ENCODE measurements at places on chromosomes 11 and 22.

DNA sequence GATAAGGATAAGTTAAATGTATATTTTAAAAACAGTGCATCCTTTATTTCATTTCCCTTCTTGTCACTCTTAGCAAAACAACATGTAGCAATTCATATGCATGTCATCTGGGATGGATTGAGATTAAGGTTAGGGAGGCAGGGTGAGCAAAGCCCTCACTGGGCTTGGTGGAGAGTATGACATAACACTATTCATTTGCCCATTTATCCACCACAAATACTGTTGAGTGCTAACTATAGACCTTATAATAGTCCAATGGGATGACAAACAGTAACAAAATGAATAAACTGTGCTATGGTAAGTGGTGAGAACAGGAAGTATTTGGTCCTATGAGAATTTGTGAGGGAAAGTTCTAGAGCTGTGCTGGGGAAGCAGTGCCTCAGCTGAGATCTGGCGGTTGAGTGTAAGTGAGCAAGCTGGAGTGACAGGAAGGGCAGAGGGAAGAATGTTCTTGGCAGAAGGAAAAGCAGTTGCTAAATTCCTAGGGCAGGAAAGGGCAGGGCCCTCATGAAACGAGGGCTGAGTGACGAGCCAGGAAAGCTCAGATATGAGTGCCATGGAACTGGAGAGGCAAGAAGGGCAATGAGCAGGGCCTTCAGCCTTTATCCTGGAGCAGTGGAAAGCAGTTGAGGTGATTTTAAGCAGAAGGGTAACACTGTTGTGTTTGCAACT lies 6.7 kb downstream of the HSD17B12 start:
- no peak for DNase-seq

GRCh38 chr22:41619979-41620588 lies 759 bp downstream of the DESI1 start:
- DNase-seq: no peak

- no peak for DNase-seq
These were observed 11.9 kb upstream of the WT1 start for GRCh38 chr11:32447252-32447651.

DNA sequence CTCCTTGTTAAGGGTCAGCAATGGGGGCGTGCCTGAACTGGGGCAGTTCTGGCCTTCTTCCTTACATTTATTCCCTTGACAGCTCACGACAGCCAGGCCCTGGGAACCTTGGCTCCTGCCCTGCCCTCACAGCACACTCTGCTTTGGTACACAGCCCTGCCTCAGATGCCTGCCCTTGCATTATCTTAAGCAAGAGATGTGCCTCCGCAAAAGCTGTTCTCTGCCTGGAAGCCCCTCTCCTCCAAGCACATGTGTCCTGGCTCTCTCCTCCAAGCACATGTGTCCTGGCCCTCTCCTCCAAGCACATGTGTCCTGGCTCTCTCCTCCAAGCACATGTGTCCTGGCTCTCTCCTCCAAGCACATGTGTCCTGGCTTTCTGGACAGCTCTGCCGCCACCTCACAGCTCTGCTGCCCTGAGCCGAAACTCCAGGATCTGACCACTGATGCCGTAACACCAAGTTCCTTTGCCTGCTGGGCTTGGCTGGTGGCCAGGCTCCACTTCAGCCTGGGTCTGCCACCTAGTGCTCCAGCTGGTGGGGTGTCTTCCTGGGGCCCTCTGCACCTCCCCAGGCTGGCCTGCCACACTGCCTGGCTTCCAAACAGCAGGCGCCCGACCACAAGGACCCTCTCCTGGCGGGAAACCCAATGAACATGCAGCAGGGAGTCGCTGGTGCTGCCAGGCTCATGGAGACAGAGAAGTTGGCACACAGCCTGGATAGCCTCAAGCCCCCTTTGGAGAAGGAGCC lies 53.0 kb downstream of the SCUBE1 start:
- DNase-seq: no peak

DNA sequence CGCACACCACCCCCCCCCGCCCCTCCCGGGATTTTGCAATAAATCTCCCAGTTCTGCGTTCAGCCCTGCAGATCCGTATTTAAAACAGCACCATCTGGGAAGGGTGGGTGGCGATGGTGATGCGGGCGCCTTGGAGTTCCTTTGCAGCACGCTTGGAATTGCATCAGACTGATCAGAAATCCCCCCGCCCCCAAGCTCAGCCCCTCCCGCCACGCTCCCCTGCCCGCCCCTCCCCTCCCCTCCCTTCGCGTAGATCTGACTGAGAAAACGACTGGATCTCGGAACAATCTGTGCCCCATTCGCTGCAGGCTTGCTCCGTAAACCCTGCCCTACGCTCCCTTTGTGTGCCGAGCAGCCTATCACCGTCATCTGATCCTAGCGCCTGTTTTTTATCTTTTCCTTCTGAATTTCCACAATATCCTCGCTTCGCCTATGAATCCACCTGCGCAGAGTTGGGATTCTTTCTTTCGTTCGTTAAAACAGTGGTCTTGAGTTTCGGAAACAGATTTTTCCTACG lies 18.1 kb upstream of the BDNF start:
- DNase-seq: no peak

- DNase-seq: no peak
These were observed 64.6 kb downstream of the ARHGEF12 start for GRCh38 chr11:120400564-120401364.

DNA sequence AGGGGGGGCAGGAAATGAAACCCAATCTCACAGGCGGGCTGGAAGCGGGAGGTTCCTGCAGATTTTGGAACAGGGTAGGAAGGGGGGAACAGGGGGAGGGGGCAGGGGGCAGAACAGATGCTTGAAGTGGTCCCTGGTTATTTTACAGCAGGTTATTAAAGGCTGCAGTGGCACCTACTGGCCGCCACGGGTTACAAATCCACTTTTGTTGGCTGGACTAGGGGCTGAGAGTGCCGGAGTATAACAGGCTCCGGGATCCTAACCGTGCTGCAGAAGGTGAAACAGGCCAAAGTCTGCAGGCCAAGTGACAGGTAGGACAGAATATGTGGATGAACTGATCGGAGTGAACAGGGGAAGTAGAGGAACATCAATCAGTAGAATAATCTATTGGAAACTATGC lies 2.5 kb downstream of the ROBO3 start:
- DNase-seq: no peak

GRCh38 chr11:93487032-93487483 lies 56.1 kb downstream of the SMCO4 start:
- DNase-seq: no peak

DNA sequence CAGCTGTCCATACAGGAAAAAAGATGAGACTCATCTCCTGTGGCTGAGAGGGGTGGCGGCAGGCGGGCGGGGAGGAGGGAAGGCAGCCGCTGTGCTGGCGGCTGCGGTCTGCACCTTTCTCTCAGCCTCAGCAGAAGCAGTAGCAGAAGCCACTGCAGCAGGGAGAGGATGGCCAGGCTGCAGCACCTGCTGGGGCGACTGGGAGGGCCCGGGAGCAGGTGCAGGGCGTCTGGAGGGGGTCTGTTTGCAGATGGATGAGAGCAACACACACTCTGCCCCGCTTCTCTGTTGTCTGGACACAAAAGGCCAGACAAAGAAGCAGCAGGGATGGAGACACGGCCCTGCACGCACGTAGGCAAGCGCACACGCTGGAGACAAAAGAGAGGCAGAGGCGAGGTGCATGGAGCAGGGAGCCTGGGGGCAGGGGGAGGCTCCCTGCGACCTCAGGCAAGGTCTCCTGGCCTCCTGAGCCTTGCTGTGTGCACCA lies 9.3 kb upstream of the MIAT start:
- DNase-seq: no peak

DNA sequence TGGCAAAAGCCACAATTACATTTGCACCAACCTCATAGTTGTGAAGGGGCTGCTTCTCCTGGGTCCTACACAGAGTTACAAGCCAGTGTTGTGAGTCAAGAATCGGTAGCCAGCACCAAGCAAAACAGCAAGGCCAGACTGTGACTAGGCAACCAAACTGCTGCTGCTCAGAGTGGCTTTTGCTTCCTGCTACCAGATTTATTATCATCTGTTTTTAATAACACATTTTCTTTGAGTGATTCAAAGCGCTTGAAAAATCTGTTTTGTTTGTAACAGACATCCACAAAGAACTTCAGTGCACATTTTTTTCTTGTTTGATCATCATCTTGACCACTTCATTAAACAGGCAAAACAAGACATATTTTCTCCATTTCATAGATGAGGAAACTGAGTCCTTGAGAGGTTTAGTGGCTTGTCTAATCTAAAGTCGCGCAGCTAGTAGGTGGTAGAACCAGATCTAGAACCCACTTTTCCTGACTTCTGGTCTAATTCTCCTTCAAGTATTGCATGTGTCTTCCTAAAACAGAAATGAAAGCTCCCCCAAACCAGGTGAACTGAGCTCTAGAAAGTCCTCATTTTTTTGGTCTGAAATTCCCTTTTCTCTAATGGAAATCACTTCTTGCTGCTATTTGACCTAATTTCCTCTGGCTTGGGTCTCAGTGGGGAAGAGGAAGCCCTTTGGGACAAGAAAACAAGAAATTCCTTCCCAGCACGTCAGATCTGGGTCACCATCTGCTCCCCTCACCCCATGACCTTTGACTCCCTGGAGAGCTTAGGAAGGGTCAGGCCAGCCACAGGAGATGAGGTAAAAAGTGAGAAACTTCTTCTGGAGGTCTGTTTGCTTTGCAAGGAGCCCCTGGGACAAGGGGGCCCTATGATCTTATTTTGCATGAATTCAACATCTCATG lies 39.9 kb downstream of the CWC15 start:
- DNase-seq: no peak

- no peak for DNase-seq
These were observed 3.8 kb upstream of the TBRG1 start for GRCh38 chr11:124618863-124619262.

- no peak for DNase-seq
These were observed 83.7 kb downstream of the MAML2 start for GRCh38 chr11:96259134-96259830.

GRCh38 chr11:43830928-43831440 lies 49.6 kb upstream of the ALKBH3 start:
- DNase-seq: peak; percentile 12

- DNase-seq: no peak
These were observed 912 bp downstream of the KREMEN1 start for GRCh38 chr22:29073618-29074275.

- no peak for DNase-seq
These were observed at the start of gene IGF2 for GRCh38 chr11:2139123-2139521. Gene IGF2 (minus strand): TSS chr11:2139389. CDS start chr11:2135523, 3,866 bp downstream.

GRCh38 chr22:30424534-30425326 lies 838 bp upstream of the MTFP1 start:
- DNase-seq: no peak

DNA sequence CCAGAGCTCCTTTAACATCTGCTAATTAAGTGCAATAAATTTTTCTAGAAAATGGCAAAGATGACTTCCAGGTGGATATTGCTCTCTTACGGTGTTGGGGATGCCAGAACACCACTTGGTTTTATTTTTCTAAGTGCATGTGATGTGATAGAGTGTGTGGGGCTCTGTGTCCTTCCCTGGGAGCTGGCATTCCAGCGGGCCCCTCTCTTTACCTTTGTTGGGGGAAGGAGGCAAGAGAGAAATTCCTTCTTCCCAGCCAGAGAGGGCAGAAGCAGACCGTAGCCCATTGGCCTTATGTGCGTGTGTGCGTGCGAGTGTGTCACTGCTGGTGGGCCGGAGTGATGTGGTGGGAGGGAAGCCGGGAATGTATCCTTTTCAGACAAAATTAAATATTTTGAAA lies 17.2 kb downstream of the TEF start:
- no peak for DNase-seq

- no peak for DNase-seq
These were observed 1.6 kb downstream of the ARAP1 start for GRCh38 chr11:72750556-72751115.

- DNase-seq: no peak
These were observed 911 bp downstream of the A4GALT start for GRCh38 chr22:42719656-42720262.

DNA sequence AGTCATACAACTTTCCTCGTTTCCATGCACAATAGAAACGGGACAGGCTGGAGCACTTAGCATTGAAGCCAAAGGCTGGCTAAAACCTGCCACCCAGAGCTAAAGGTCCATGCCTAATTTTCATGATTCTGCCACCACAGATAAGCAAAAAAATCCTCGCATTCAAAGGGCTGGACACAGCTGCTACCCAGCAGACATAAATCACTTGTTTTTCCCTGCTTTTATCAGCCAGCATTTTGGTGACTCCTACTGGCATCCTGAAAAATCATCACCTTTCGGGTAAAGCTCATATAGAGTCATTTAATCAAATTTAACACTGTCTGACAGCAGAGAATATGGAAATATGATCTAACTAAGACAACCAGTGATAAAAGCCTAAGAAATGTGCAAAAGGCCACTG lies 37.9 kb downstream of the ALG9 start:
- no peak for DNase-seq

DNA sequence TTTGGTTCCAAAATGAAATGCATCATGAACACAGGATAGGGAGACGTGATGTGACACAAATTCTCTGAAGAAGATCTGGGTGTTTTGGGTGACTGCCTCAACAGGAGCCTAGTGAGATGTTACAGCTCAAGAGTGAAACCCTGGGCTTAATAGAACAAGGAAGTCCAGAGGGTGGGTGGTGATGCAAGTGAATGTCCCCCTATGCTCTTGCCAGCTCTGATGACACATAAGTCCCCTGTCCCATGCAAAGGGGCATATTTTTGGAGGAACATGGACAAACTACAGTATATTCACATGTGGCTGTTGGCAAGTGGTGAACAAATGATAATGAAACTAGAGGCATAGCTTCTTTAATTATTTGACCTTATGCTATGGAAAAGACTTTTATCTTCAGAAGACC lies 9.2 kb downstream of the CRTAM start:
- no peak for DNase-seq

GRCh38 chr11:67369801-67370284 lies 3.6 kb downstream of the CLCF1 start:
- no peak for DNase-seq

GRCh38 chr11:46308631-46309419 lies 31.4 kb downstream of the CREB3L1 start:
- peak; percentile 25 for DNase-seq

DNA sequence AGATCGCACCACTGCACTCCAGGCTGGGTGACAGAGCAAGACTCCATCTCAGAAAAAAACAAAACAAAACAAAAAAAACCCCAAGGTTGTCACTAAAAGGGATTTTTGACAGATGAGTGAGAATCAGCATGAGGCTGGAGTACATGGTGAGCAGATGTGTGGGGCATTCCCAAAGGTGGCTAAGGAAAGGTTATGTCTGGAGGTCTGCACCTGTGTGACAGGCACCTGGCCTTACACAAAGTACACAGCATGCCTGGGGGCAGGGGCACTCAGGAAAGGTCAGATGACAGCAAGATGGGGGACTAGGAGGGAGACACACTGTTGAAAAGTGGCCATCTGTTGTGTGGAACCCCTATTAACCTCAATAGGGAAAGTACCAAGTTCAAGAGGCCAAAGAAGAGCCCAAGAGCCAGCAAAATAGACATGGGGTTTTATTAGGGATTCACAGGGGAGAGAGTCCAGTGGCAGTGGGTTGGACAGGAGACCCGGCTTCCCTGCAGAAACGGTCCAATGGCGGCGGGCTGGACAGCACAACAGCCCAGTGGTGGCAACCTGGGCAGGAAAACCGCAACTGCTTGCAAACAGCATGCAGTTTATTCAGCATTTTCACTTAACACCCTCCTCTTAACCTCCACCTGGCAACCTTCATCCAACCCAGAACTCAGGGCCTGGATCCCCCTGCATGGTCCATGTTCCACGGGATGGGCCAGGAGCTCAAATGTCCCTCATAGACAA lies 101.1 kb downstream of the MICAL2 start:
- no peak for DNase-seq
